ENCODE measurements at places on chromosomes 13 and 19.

GRCh38 chr19:14091813-14092462 lies 1.4 kb upstream of the SAMD1 start:
- DNase-seq, result no peak

- no peak for DNase-seq
Observed at GRCh38 chr13:85108356-85108755, 690.9 kb downstream of the SLITRK6 start.

DNA sequence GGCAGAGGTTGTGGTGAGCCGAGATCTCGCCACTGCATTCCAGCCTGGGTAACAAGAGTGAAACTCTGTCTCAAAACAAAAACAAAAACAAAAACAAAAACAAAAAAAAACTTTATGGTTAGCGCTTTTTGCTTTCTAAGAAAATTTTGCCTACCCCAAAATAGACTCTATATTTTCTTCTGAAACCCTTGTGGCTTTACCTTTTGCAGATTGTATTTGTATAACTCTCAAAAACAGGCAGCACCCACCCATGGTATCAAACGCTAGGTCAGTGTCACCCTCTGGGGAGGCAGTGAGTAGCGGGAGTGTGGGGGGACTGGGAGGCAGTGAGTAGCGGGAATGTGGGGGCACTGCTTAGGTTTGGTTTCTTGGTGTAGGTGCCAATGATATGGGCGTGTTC lies 7.5 kb upstream of the SLC39A3 start:
- no peak for DNase-seq

DNA sequence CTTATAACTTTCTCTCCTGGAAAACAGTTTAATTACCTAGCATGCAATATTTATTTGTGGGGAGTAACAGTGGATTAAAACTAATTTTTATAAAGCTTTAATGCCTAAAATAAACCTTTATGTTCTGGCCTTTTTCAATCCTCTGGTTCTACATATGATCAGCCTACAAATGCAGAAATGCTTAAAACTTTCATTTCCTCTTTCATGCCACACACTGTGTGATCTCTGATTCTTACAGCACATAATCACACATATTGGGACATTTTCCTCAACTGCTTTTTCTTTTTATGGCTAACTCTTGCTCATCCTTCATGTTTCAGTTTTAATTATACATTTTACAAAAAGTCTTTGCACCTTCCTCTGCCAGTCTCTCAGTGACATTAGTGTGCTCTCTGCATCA lies 910.8 kb upstream of the SLITRK6 start:
- DNase-seq, result no peak

DNA sequence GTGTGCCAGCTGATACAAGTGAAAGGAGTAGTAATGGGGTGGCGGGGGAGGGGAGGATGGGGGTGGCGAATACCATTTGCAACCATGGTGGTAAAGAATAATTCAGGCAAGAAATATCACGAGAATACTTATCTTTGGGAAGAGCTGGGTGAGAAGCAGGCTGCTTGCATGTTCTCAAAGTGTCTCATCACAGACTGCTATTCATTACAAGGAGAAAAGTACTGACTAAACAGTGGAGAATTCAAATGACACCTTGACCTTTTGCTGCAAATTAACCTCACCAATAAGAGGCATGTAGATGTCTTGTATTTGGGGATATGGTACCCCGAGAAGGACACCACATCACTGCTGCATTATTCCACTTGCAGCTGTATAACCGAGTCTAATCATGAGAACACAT lies 585.7 kb upstream of the GPC6 start:
- no peak for DNase-seq

DNA sequence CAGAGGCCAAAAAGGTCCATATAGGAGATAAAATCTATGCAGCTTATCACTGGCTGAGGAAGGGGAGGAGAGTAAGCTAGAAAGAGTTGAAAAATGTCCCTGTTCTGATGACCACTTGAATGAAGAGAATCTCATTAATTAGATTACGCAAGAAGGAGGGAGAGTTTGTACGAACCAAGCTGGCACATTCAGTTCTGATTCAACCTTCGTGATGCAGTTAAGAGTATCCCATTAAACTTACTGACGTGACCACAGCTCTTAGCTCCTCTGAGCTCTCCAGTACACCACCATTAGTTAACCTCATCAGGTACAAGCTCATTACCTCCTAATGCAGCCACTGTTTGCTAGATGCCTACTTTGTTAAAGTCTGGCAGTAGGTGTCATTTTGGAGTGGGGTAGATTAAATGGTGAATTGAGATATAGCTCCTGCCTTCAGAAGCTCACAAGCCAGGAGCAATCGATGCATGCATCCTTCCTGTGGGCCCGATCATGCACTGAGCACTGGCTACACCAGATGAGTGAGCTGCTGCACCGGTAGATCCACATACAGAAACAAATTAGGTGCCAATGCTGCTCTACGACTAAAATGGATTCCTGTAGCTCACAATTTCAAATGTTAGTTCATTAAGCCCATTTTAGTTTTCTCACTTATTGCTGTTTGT lies 458.3 kb downstream of the COG6 start:
- DNase-seq, result no peak

DNA sequence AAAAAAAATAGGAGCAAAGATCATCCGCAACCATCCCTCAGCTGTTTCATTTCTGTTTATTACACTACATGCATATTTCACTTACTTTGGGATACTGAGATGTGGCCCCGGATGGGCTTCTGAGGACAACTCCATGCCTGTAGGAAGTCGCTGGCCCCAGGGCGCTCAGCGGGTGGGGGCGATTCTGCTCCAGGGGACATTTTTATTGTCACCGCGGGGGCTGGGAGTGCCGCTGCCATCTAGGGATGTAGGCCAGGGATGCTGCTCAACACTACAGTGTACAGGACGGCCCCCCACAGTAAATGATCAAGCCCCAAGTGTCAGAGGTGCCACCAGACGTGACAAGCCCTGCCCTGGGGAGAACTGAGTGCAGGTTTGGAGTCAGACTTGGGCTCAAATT lies 6.4 kb upstream of the BST2 start:
- DNase-seq, result no peak

DNA sequence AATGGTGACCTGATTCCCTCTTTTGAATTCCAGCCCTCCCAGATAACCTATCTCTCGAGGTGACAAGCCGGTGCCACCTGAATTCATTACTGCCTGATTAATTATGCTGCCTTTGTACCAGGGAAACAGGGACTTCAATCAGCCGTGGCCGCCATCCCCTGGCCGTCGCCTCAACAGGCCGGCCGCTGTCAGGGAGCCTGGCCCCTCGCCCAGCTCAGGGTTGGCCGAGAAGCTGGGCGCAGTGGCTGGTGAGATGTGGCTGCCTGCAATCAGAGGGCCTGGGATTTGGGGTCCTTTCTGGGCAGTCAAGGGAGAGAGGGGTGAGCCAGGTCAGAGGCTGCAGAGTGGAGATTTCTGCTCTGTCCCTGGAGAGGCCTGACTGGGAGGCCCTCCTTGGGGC lies 91.2 kb downstream of the KCTD15 start:
- DNase-seq, result no peak

DNA sequence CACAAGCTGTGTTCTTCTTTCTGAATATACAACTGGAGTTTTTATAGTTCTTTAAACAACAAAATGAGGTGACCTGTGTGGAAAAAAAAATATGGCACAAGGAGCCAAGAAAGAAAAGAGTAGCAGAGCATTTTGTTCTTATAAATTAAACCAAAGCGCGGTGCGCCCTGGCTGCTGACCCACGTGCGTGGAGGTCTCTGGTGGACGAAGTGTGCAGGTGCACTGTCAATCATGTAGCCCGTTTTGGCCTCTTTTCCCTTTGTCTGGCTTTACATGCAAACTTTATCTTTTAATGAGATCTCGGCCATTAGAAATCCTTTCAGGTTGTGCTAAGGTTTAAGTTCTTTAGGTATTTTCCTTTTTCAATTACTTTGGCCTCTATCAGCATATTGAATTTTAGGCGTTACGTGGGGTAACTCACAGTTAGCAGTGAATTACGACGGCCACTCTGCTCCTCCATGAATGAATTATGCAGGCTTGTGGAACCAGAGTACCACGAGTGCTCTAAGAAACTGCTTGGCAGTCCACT lies 443.9 kb upstream of the SLC10A2 start:
- no peak for DNase-seq

DNA sequence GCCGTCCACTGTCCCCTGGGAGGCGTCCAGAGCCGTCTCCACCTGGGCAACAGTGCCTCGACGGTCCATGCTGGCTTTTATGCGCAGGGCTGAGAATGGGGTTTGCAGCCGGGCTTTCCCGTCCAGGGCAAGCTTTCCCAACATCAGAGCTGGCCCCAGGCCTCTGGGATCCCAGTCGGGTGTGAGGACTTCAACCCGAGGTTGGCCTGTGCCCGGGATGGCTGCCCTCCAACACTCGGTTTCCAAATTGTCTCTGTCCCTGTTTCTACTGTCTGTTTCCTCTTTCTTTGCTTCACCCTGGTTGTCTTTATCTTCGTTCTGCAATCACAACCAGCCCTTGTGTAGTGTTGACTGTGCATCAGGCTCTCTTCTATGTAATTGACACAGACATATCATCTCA lies at the start of gene IFNL4:
Gene IFNL4, minus strand, starts transcription at position 51 of the 400 bp plus-strand sequence.
- DNase-seq, result no peak

- DNase-seq, result peak; percentile 9
Observed at GRCh38 chr13:44050450-44051063, 170.9 kb downstream of the LACC1 start.

GRCh38 chr19:49880162-49880869 lies 2.8 kb downstream of the TBC1D17 start:
- DNase-seq, result no peak

DNA sequence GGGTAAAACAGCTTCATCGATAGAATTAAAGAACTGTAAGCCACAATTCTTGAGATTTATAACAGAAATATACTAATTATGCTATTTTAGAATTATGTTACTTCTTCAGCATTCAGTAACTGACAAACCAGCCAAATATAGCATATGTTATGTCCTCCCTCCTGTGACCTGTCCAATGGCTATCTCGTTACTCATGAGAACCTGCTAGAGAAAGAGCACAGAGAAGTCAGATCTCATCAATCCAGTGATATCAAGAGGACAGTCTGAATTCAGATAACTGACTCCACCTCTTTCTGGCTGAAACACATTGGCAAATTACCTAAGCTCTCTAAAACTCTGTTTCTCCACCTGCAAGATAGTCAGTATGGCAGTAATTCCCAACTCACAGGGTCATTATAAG lies 170.4 kb downstream of the FGF14 start:
- DNase-seq, result no peak

GRCh38 chr19:17282488-17283125 lies 906 bp downstream of the ANKLE1 start:
- peak; percentile 82 for DNase-seq

DNA sequence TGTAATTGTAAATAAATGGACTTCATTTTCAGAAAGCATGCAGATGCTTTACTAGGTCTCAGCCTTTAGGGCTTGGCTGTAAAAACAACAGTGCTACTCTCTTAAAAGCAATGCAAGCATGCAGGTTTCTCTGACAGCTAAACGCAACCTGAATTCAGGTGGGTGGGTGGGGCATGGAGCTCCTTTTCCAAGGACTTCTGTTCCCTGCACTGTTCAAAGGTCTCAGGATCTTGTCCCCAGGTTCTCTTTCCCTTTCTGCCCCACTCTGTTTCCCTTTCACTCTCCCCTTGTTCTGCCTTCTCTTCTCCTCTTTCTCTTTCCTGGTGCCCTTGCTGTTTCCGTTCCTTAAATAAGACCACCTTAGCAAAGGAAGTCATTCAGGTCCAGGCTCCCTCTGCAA lies 1527.5 kb upstream of the SLC10A2 start:
- no peak for DNase-seq

GRCh38 chr13:112710855-112711527 lies 21.2 kb downstream of the ATP11A start:
- no peak for DNase-seq

- DNase-seq, result peak; percentile 81
Observed at GRCh38 chr19:12834976-12835757, 788 bp upstream of the RTBDN start.

Data from SK-N-DZ (cell line).